Naive thymus-derived CD8-positive, alpha-beta T cell (primary cell): ENCODE measurements at places on chromosomes 2 and 18.

DNA sequence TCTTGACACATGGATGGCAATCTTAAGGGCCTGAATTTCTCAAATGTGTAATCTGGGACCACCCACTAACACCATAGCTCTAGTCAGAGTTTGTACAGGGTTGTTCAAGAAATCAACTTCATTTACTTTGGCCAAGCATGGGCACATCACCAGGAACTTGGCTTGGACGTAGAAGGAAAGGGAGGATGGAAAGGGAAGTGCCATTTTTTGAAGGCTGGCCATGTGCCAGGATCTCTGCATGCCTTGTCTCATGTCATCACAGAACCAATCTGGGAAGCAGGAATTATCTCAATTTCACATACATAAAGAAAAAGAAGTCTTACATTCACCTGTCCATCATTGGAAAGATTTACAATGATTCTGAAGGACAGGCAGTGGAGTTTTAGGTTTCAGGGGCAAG, 128.1 kb downstream of the ANTXR1 start:
- no peak for DNase-seq

- DNase-seq, result no peak
Measured at GRCh38 chr2:183267148-183267827, 143.0 kb downstream of the NUP35 start.

GRCh38 chr2:205633994-205634393, 48.3 kb upstream of the NRP2 start:
- DNase-seq, result no peak

GRCh38 chr2:215238485-215239098, 73.3 kb upstream of the ATIC start:
- no peak for DNase-seq

GRCh38 chr2:94960266-94960665, 65.2 kb upstream of the MAL start:
- DNase-seq, result no peak

DNA sequence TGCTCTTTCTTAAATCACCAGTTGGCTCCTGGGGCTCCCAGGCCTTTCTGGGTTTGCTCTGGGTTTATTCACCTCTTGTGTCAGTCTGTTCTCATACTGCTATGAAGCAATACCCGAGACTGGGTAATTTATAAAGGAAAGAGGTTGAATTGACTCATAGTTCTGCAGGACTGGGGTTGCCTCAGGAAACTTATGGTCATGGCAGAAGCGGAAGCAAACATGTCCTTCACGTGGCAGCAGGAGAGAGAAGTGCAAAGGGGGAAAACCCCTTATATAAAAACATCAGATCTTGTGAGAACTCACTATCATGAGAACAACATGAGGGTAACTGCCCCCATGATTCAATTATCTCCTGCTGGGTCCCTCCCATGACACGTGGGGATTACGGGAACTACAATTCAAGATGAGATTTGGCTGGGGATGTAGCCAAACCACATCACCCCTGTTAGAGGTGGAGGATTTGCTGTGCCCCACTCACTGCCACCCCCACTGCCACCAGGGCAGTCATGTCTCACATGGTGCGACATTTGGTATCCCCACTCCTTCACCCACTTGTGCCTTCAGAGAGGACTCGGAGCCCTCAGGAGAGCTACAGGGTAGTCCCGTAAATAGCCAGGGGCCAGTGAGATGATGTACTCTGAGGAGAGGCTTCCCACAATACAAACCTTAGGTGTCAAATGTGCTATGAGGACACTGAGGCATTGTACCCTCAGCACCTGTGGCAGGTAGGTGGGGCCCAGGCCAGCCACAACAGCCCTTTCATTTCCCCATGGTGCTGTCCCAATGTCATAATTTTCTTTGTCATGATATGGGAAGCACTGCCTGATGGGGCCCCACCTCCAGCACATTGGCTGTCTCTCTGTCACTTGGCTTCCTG, 35.7 kb downstream of the CDC42EP3 start:
- DNase-seq, result peak; percentile 52

DNA sequence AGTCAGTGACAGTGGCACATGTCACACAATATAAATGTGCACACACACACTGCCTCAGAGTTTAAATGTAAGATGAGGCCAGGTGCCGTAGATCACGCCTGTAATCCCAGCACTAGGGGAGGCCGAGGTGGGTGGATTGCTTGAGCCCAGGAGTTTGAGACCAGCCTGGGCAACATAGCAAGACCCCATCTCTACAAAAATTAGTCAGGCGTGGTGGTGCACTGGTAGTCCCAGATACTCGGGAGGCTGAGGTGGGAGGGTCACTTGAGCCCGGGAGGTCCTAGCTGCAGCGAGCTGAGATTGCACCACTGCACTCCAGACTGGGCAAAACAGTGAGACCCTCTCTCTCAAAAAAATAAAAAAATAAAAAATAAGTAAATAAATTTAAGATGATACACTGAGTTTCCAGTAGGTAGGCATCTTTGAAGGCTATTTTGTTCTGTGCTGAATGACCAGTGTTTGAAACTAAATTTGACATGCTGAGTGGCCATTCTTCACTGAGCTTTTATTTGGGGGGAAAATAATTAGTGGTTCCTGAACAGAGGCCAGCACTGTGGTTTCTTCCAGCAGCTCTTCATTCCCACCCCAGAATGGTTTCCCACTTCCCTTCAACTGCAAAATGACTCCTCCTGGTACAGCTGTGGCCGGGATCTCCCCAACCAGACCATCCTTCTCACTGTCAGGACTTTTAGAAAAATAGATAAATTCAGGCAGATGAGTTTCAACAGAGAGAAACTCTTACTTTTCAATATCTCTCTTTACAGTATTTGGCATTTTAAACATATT, 44.9 kb downstream of the PSMG2 start:
- DNase-seq, result no peak

GRCh38 chr18:48996901-48997463, 46.2 kb upstream of the SMAD7 start:
- peak; percentile 71 for DNase-seq
